Activated T-cell treated with anti-CD3 and anti-CD28 coated beads, Interleukin-2, amount 50 U/mL, for 72 hours (primary cell): ENCODE measurements at places on chromosomes 12 and 14. TPM values are rescaled to one million over a fixed set of nuclear protein-coding genes. Genes with fewer than 3 reads are reported as not detected.

CMTM5 gene
- not detected for total RNA-seq

TAS2R19 gene
- total RNA-seq: 2.1 TPM

CD163L1 gene
- not detected for total RNA-seq

CLEC6A gene
- total RNA-seq: not detected
